ENCODE measurements at places on chromosomes 6 and 20.

GRCh38 chr6:3291987-3292386 lies 33.2 kb downstream of the PSMG4 start:
- DNase-seq, result no peak

DNA sequence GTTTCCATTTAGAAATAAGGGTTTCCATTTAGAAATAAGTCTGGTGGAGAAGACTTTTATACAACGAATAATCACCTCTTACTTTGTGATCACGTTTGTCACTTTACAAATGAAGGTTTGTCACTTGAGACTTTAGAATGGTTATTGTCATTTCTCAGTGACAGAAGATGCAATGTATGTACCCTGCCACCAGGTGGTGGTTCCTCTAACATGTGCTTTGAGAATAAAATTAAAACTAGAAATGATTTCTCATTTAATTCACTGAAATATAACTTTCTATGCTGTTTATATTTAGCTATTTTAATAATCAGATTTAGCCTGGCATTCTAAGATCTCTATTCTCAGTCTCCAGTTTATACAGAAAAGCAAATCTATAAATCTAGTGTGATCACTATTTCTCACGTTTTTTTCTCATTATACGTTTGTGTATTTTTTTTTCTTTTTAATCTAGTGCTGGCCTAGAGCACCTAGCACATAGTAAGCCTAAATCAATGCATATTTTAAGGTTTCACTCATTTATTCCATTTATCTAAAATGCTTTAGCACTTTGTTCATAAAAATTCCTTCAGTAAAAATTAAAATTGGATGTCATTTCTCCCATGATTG lies 57.4 kb upstream of the TFAP2D start:
- no peak for DNase-seq

- no peak for DNase-seq
Measured at GRCh38 chr6:85143676-85144075, 306.2 kb upstream of the NT5E start.

- DNase-seq, result peak; percentile 37
Measured at GRCh38 chr6:4134841-4135664, at the start of gene ECI2. TSS of gene ECI2 (minus strand) at chr6:4135575. CDS start at chr6:4135560, 15 bp downstream.

DNA sequence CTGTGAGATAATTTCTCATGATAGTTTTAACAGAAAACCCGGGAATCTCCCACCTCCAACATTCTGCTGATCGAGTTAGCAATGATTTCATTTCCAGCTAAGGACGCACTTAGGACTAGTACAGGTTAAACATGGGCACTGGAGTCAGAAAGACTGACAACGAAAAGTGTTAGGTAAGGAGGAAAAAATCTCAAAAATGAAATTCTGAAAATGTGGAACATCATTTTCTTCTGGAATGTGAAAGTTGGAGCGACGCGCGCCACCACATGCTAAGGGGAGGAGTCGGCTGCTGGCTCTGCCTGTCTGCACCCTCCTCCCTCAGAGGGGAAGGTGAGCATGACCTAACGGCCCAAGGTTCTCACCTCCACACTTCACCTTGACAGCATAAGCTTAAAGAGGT lies 221.6 kb upstream of the KCNG1 start:
- no peak for DNase-seq

GRCh38 chr6:52552278-52552643 lies 24.6 kb downstream of the TRAM2 start:
- no peak for DNase-seq

GRCh38 chr20:3721912-3722311 lies 9.5 kb upstream of the SIGLEC1 start:
- no peak for DNase-seq

- DNase-seq, result no peak
Measured at GRCh38 chr6:86888301-86888700, 49.0 kb upstream of the HTR1E start.

DNA sequence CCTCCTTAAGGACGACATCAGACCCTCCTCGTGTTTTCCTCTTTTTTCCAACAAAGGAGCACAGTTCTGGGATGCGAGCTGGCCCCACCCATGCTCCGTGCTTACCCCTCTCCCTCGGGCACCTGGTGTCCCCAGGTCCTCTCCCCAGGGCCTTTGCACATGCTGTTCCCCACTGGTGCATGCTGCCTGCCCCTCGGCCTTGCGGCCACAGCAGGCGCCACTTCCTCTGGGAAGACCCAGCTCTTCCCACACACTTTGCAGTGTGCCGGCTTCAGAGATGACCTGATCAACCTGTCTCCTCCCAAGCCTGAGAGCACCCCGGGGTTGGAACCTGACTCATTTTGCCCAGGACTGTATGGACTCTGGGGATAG lies 39.8 kb downstream of the GNAS-AS1 start:
- no peak for DNase-seq

GRCh38 chr6:106398621-106399020 lies 38.1 kb downstream of the CRYBG1 start:
- DNase-seq, result no peak

- peak; percentile 30 for DNase-seq
Measured at GRCh38 chr20:47220161-47220582, 136.3 kb downstream of the ZMYND8 start.

DNA sequence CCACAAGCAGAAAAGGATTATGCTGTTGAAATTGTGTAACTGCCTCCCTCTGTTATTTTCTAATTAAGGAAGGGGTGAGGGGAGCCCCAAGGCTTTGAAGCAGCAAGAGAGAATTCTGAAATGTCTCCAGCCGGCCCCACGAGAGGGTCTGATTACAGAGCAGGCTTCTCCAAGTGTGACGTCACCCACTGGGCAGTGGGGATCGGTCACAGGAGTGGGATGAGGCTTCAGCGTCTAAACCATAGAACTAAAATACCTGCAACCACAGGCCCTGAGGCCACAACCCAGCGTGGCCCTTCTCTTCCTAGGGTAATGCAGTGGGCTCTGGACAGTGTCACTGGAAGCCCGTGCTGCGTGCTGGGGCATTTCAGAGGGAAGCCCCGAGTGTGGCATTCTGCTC lies 38.6 kb upstream of the APCDD1L start:
- DNase-seq, result no peak

GRCh38 chr6:30200551-30201281 lies 12.5 kb downstream of the TRIM26 start:
- DNase-seq, result no peak

DNA sequence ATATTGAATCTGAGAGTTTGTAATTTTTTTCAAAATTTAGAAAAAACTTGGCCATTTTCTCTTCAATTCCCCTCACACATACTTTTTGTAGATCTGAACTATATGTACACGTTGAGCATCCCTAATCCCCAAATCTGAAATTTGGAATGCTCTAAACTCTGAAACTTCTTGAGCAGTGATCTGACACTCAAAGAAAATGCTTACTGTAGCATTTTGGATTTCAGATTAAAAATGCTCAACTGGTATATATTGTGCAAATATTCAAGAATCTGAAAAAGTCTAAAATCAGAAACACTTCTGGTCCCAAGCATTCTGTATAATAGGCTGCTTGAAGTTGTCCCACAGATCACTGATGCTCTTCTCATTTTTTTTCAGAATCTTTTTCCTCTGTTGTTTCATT lies 78.8 kb upstream of the ZBTB24 start:
- DNase-seq, result no peak

DNA sequence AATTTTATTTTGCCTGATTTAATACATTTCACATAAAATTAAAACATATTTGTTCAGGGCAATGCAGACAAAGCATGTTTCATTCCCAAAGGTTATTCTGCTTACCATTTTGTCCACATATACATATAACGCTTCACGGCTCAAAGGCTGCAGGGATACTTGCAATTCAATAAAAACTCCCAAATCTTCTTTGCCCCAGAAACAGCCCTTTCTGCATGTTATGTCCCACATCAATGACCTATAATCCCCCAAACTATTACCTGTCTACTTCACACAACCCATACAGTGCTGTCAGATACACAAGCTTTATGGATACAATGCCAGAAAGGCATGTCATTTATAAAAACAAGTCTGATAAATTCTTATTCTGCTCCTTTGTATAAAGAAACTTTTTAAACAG lies 20.2 kb downstream of the SNX5 start:
- no peak for DNase-seq

- DNase-seq, result no peak
Measured at GRCh38 chr6:69265706-69266105, 531.1 kb downstream of the LMBRD1 start.

- DNase-seq, result no peak
Measured at GRCh38 chr20:59385480-59385879, 85.1 kb downstream of the EDN3 start.

- no peak for DNase-seq
Measured at GRCh38 chr6:7170117-7170732, 62.5 kb downstream of the RREB1 start.

DNA sequence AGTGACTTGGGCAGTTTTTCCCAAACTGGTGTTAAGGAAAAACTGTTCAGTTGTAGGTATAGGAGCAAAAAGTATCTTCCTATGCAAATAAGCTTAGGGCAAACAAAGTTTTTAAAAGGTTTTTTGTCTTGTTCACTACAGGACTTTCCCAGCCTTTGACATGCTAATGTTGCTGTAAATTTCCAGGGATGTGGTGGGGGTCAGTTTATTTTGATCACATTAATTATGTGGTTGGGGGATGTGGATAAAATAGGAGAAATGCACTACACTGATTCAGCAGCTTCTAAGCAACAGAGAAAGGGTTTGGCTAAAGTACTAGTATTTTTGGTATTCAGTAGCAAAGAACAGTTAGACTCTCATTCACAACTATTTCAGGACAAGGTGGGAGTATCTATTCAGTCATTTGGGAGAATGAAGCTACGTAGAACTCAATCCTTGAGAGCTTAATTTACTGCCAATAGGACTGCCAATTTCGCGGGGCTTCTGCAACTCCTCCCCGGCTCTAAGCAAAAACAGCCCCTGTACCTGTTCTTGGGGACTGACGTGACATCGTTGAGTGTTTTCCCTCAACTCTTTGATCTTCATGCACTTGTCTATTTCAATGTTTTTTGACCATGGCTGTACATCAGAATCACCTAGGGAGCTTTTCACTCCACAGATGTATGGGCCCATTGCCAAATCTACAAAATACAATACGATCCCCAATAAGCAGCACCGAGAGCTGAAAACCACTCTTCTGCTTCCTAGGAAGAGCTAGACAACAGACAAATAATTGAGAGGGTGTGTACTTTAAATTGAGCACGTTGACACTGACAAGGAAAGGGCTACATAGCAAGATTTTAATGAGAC lies 94.8 kb upstream of the NHSL1 start:
- DNase-seq, result no peak

DNA sequence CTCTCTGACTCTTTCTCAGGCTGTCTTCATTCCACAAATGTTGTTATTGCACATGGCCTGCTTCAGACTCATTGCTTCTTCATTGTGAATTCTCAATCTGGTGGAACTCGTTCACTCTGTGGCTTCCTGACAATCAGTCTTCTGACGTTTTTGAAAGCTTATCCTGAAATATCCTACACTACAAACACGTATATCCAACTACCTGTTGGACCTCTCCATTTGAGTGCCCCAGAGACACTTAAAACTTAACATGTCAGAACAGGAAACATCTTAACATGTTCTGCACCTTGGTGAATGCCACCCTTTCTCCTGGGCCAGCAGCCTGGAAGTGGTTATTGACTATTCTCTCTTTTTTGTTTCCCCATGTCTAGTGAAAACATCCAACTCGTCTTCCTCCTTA lies 50.8 kb downstream of the AIG1 start:
- no peak for DNase-seq

DNA sequence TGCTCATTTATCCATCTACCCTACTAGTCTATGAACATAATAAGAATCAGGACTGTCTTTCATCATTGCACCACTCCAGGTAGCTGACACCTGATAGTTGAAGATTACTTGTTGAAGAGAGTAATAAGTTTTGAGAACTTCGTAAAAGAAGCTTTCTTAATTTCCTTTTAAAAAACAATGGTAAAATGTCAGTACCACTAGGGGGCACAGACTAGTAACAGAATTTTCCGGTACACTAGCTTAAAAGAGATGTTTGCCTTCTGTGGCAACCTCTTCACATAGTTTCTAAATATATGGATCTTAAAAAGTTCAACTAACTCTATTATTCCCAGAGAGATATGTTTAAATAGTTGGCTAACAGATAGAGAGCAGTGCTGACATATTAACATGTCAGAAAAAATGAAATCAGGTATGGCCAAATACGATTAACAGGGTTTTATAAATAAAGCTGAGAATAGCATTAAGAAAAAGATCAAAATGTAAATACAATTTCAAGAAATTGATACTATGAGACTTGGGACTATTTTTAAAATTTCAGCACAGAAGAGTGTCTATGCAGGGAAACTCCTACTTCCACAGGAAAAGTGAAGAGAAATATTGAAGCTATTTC lies 5.4 kb upstream of the KCNQ5 start:
- DNase-seq, result peak; percentile 42

DNA sequence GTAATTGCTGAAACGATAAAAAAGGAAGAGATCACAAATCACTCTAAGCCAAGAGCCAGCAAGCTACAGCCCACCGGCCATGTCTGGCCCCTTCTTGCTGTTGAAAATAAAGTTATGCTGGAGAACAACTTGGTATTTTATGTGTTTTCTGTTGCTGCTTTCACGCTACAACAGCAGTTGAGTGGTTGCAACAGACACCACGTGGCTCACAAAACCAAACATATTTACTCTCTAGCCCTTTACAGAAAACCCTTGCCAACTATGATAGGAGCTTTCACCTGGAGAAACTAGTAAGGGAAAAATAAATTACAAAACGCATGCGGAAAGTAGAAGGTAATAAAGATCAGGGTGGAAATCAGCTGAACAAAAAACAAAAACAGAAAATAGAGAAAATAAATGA lies 41.1 kb upstream of the SLCO4A1 start:
- DNase-seq, result no peak

DNA sequence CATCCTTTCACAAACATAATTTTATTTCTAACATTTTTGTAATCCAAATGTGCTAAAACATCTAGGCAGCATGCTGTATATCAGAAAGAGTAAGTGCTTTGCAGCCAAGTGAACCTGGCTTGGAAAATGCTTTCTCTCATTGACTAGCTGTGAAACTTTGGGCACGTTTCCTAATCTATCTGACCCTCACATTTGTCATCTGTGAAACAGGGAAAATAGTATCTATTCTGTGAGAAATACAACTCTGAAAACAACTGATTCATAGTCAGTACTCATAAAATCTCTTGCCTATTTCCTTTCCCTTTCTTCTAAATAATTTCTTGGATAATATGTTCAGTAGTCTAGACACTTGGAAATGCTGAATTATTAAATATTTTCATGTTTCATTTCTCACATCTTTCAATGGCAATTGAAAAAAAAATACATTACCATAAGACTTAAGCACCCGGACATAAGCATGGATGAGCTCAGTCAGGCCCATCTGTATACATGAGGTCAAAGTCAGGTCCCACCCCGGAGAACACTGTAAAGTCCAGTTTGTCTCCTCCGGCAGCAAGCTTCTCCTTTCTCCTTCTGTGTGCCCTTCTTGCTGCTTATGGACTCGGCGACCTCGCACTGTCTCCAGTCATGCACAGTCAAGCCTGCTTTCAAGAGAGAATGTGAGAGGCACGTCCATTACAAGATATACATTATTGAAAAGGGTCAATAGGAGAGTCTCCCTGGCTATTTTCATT lies 455.0 kb upstream of the SOX4 start:
- no peak for DNase-seq

DNA sequence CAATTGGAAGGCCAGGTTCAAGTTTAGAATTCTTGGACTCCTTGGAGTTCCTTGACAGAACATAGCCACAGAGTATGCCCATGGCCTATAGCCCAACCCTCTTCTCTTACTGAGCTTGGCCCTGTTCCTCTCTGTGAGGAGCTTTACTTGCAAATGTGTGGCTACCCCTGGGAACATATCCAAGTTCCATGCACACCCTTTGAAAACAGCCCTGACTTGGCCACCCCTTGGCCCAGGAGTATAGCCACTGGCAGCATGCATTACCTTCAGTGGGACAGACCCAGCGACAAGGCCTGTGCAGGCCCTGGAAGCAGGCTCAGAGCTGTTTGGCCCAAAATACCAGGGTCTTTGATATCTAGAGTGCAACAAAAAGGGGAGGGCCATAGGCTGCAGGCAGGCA lies 19.5 kb upstream of the MAS1 start:
- no peak for DNase-seq
